Uterus (tissue), 4 donors: ENCODE measurements at places on chromosomes 2 and 18. TPM values are rescaled to one million over a fixed set of nuclear protein-coding genes. Genes with fewer than 3 reads are reported as not detected.

- DNase-seq = no peak
- H3K36me3 ChIP-seq = no peaks in the 10 kb centered on the region
- H3K4me1 ChIP-seq = no peaks in the 10 kb centered on the region
- H3K27me3 ChIP-seq = no peaks in the 10 kb centered on the region
Measured at GRCh38 chr2:189287982-189288521, 108.5 kb upstream of the COL5A2 start.

DNA sequence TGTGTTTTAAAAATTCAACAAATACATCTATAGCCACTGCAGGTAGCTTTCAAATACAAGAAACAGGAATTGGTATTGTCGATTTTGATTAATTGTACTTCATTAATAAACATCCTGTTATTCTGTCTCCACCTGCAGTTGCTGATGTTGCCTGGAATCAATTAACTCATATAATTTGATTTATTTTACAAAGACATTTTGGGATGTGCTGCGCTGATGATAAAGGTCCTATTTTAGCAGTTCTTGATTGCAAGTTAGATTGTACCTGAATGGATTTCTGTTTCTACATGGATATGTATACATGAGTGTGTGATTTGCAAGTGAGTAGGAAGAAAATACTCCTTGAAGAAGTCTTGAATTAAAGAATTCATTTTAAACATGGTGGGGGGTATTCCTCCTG is 605.3 kb downstream of the ARHGAP15 start:
- no peak overlapping the region for H3K4me3 ChIP-seq
- no peaks in the 10 kb centered on the region for H3K27me3 ChIP-seq
- no peaks in the 10 kb centered on the region for H3K4me1 ChIP-seq

- H3K4me3 ChIP-seq = no peak overlapping the region
- H3K4me1 ChIP-seq = no peaks in the 10 kb centered on the region
- peaks cover 13% of the 10 kb centered on the region for H3K27me3 ChIP-seq
- no peak overlapping the region for H3K27ac ChIP-seq
Measured at GRCh38 chr2:72000110-72000509, 147.6 kb downstream of the CYP26B1 start.

DNA sequence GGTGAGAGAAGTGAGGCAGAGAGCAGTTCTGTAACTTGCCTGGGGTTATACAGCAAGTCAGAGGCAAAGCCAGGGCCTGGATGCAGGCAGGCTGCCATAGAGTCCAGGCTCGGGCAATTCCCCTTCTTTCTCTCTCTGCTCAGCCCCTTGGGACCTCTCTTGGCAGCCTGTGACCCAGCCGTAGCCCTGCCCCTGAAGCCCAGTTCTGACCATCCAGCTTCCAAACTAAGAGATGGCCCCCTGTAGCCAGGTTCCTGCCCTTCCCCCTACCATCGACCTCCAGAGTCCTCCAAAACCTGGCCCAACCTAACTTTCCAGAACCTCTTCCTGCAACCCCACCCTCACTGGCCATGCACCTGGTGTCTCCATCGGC is 201.2 kb downstream of the CTIF start:
- H3K27ac ChIP-seq = no peak overlapping the region
- H3K4me1 ChIP-seq = peaks cover 7% of the 10 kb centered on the region
- peak; percentile 48 for DNase-seq

DNA sequence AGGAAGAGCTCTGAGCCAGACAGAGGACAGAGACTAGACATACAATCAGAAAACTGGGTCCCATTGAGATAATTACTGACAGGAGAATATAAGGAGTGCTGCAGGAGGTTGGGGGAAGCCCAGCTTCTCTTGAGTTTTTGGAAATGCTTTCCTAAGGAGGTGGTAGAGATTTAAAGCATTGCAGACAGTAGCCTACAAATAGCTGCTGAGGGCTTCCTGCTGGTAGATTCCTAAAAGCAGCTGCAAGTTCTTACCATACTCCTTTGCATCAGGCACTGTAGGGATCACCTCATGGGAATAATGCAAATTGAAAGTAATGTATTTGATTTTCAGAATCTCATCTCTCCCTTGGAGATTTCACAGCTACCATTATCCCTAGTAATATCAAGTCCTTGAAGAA is 902.6 kb upstream of the GCFC2 start:
- no peaks in the 10 kb centered on the region for H3K36me3 ChIP-seq
- no peak for DNase-seq
- H3K4me1 ChIP-seq = no peaks in the 10 kb centered on the region
- no peak overlapping the region for H3K4me3 ChIP-seq

- no peaks in the 10 kb centered on the region for H3K27me3 ChIP-seq
- no peaks in the 10 kb centered on the region for H3K36me3 ChIP-seq
- no peak for DNase-seq
- H3K4me3 ChIP-seq = no peak overlapping the region
Measured at GRCh38 chr18:9941103-9941502, 27.3 kb downstream of the VAPA start.

DNA sequence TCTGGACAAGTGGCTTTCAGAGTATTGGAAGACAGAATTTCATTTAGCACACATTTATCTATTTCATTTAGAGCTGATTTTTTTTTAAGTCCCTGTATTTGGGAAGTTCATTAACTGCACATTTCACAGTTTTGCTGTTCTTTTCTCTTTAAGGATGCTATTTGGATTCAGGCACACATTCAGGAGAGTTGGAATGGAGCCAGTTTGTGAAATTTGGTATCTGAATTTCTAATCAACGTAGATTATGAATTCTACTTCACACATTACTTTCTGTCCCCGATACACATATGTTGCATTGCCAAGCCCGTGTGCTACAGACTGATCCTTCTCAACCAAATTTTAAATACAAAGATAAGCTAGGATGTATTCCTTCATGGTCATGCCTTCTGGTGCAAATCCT is 503.9 kb downstream of the IRS1 start:
- no peaks in the 10 kb centered on the region for H3K36me3 ChIP-seq
- no peak for DNase-seq
- H3K27ac ChIP-seq = no peak overlapping the region
- no peaks in the 10 kb centered on the region for H3K27me3 ChIP-seq
- H3K4me1 ChIP-seq = no peaks in the 10 kb centered on the region

DNA sequence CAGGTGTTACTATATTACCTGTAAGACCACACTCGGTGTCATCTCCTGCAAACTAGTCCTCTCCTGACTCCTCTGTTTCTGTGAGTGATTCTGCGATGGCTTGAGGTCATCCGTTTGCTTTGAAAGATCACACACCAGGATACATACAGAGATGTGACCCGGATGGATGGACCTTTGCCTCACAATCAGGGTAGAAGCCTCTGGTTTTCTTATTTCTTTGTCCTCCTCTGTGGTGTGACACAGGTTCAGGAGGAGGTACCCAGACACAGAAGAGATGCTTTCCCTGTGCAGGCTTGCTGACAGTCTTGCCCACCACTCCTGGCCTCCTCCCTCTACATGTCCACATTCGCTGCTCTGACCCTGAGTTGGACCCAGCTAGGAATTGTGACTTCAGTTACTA is 34.6 kb downstream of the PSD4 start:
- no peaks in the 10 kb centered on the region for H3K36me3 ChIP-seq
- H3K27ac ChIP-seq = no peak overlapping the region
- H3K27me3 ChIP-seq = no peaks in the 10 kb centered on the region
- no peaks in the 10 kb centered on the region for H3K4me1 ChIP-seq
- H3K4me3 ChIP-seq = no peak overlapping the region
- DNase-seq = no peak

TRIM54 gene
- total RNA-seq = 5.0 TPM

THSD7B gene
- 0.67 TPM for total RNA-seq

ANKRD53 gene
- 1.8 TPM for total RNA-seq
